ENCODE measurements at places on chromosomes 3 and 15.

DNA sequence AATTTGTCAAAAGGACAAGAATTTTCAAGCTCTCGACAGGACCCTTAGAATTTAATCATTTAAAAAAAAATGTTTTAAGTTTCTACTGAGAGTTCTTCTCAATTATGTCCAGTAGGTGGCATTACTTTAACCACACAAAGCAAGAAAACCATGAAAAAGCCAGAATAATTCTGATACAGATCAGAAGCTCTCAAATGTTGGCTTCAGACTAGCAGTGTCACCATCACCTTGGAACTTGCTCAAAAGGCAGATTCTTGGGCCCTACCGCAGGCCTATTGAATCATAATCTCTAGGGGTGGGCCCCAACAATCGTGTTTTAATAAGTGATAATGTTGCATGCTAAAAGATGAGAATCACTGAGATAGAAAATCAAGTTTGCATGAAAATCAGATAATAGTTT is 99.5 kb upstream of the KCNMB2 start:
- peak; percentile 29 for DNase-seq

DNA sequence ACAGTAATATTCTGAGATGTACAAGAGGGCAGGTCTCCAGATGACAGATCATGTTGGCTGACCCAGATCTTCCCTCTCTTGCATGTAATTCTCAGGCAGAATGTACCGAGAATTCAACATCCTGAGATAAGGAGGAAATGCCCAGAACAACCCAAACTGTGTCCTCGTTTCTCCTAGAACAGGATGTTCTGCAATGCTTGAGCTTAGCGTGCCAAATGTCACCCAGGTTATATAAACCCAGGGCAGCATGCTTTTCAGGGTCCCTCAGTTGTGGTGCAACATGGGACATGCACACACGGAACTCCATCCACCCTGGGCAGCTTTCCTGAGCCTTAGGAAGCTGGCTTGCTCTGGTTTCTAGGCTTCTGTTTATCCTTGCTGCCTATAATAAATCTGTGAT is 102.1 kb upstream of the CMC1 start:
- no peak for DNase-seq

- no peak for DNase-seq
Measured at GRCh38 chr15:33730815-33731214, 237.5 kb upstream of the CHRM5 start.

DNA sequence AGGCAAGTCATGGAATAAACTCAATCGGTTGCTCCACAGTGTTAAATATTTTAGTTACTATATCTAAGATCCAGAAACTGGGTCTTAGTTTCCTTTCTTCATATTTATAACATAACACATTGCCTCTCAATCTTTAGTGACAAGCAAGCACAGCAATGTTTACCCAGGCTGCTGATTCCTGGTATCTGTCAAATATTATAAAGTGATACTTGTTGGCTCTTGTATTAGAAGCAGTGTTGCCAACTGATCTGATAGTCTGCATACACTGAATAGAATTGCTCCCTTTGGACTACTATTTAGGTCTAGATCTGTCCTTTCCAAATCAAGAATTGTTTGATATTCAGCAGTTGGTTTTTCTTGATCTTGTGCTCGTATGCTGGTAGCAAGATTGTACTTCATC is 7.2 kb upstream of the HHLA2 start:
- no peak for DNase-seq

GRCh38 chr3:101128786-101129185 is 135.6 kb upstream of the ABI3BP start:
- no peak for DNase-seq

DNA sequence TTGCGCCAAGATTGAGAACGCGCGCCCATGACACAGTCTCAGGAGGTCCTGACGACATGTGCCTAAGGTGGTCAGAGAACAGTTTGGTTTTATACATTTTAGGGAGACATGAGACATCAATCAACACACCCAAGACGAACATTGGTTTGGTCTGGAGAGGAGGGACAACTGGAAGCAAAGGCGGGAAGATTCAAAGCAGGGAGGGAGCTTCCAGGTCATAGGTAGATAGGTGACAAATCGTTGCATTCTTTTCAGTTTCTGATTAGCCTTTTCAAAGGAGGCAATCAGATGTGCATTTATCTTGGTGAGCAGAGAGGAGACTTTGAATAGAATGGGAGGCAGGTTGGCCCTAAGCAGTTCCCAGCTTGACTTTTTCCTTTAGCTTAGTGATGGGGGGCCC is 828.4 kb upstream of the DPPA4 start:
- DNase-seq: no peak

GRCh38 chr3:33807191-33807590 is 8.8 kb downstream of the PDCD6IP start:
- no peak for DNase-seq

GRCh38 chr15:99911816-99912215 is 178.6 kb upstream of the LYSMD4 start:
- DNase-seq: no peak

- DNase-seq: no peak
Measured at GRCh38 chr3:58003093-58003492, 5.1 kb upstream of the FLNB start.
